ENCODE measurements at places on chromosomes 3 and 15.
A peak's percentile ranks its signal among the peaks of the same experiment; 100 is the strongest.

GRCh38 chr3:137542049-137542448 lies 222.1 kb upstream of the SOX14 start:
- DNase-seq = no peak
- no peak overlapping the region for H3K27ac ChIP-seq
- H3K36me3 ChIP-seq = no peaks in the 10 kb centered on the region
- no peaks in the 10 kb centered on the region for H3K4me1 ChIP-seq
- H3K27me3 ChIP-seq = no peaks in the 10 kb centered on the region

GRCh38 chr3:70400194-70400593 lies 87.8 kb upstream of the MDFIC2 start:
- DNase-seq = no peak
- no peak overlapping the region for H3K4me3 ChIP-seq
- no peaks in the 10 kb centered on the region for H3K4me1 ChIP-seq

GRCh38 chr15:25541228-25541627 lies 102.4 kb upstream of the UBE3A start:
- no peak overlapping the region for H3K27ac ChIP-seq
- no peak overlapping the region for H3K4me3 ChIP-seq
- DNase-seq = no peak

GRCh38 chr15:75982468-75982867 lies 29.8 kb downstream of the NRG4 start:
- H3K36me3 ChIP-seq = no peaks in the 10 kb centered on the region
- H3K27ac ChIP-seq = no peak overlapping the region
- H3K4me1 ChIP-seq = no peaks in the 10 kb centered on the region

DNA sequence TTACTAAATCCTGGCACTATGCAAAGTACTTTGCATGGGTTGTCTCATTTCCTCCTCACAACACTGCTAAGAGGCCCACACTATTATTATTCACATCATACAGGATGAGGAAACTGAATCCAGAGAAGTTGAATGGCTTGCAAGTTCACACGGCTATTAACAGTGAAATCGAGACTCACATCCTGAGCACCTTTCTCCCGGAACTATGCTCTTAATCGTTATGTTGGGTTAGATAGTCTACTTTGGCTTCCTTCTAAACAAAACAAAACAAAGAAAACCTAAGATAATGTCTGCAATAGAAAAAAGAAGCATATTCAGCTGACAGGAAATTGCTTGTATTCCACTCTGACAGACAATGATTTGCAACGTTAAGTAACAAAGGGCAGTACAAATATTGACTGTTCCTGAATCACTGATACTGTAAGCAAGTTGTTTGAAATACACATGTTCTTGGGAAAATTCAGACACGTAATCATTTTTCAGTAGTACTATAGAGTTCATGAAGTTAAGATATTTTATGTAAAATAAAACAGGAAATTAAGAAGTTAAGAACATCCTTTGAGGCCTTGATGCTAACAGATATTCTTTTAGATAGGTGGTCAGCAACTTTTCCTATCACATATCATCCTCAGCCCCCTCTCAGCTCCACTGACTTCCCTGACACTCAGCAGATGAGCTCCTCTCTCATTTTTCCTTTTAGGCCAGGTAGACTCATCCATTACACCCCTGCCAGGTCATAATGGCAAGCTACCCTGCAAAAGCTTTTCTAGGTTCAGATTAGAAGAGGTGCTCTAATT lies 40.7 kb downstream of the C2CD4B start:
- no peaks in the 10 kb centered on the region for H3K36me3 ChIP-seq
- H3K4me1 ChIP-seq = no peaks in the 10 kb centered on the region
- peak; percentile 20 for DNase-seq
- no peak overlapping the region for H3K4me3 ChIP-seq

GRCh38 chr3:159238646-159239045 lies 436.8 kb downstream of the MFSD1 start:
- no peak overlapping the region for H3K27ac ChIP-seq
- H3K4me1 ChIP-seq = no peaks in the 10 kb centered on the region
- no peaks in the 10 kb centered on the region for H3K27me3 ChIP-seq
- no peak for DNase-seq

- no peaks in the 10 kb centered on the region for H3K27me3 ChIP-seq
- H3K4me1 ChIP-seq = no peaks in the 10 kb centered on the region
- H3K36me3 ChIP-seq = no peaks in the 10 kb centered on the region
- H3K27ac ChIP-seq = no peak overlapping the region
Observed at GRCh38 chr15:65805019-65805745, 13.1 kb upstream of the DENND4A start.

Measured in IMR-90 (cell line).